ENCODE measurements at places on chromosomes 5 and 9.

DNA sequence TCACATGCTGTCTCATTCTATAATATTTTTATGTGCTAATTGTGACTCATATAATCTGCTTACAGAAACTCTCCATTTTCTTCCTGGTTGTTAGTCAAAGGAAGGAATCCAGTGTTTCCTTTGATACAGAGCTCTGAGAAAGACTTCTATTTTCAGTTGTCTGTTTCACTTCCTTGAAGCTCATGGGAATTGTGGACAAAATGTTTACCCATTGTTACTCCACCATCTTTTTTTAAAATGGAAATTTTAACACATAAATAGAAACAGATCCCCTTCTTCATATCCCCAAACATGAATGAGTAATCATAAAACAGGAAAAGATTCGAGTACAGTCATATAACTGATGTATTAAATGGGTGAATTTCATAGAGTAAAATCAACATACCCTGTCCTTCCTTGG, 42.0 kb upstream of the KCNN2 start:
- no peak for DNase-seq

- DNase-seq = no peak
These were observed 128.6 kb downstream of the PJA2 start for GRCh38 chr5:109281136-109281690.

GRCh38 chr5:16119790-16120189, 59.8 kb downstream of the MARCHF11 start:
- no peak for DNase-seq

- no peak for DNase-seq
These were observed 100.6 kb downstream of the TRIO start for GRCh38 chr5:14243766-14244165.
